ENCODE measurements at places on chromosomes 11 and 22.

DNA sequence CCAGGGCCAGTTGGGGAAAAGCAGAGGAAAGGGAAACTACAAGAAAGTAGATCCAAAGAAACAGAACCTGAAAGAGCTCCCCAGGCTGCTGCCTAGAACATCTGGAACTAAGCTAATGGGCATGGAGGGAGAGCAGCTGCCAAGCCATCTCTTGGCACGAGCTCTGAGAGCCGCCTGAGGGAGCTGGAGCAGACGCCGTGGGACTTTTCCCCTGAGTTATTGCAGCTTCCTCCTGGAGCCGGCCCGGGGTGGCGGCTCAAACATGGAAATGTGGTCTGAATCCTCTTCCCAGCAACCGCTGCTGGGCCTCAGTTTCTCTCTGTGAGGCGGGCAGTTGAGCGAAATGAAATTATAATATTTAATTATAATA is 41.8 kb downstream of the LIF start:
- DNase-seq: no peak

DNA sequence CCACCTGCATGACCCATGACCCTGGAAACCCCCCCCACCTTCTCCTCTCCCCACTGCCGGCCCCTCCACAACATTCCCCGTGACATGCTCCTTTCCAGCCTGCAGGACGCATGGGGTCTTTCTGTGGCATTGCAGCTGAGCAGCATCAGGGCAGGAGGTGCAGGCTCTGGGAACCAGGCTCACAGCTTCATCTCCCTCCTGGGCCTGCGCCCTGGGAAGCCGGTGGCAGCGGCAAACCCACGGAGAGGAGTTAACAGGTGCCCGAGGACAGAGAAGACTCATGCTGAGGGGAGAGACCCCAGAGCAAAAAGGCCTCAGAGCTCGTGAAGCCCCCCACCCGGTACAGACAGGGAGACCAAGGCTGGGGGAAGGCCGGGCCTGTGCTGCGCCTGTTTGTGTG is 32.2 kb downstream of the CDKN1C start:
- no peak for DNase-seq

GRCh38 chr11:125517116-125517770 is 21.2 kb upstream of the FEZ1 start:
- DNase-seq: peak; percentile 18

- peak; percentile 68 for DNase-seq
Measured at GRCh38 chr11:77140231-77140851, 12.3 kb downstream of the MYO7A start.

DNA sequence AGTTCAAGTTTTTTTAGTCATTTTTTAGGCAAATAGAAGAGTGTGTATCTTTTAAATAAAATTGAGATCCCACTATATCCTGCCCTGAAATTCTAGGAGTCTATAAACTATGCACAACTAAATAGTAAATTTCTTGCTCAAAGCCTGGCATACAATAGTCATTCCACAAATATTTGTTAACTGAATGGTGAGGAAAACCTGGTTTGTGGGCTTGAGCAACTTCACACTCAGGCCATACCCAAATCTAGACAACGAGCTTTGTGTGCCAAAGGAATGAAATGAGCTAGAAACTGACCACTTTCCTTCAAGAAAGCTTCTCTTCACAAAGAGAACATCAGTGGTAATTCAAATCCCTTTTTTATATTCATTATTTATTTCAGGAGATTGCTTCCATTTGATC is 39.6 kb upstream of the AMOTL1 start:
- DNase-seq: no peak

- no peak for DNase-seq
Measured at GRCh38 chr22:46823654-46824053, 61.2 kb downstream of the TBC1D22A start.

- DNase-seq: peak; percentile 62
Measured at GRCh38 chr11:45590743-45591142, 74.7 kb downstream of the CHST1 start.

GRCh38 chr11:108224911-108225786 is 2.3 kb downstream of the ATM start:
- no peak for DNase-seq

GRCh38 chr11:80948781-80949180 is 1508.0 kb upstream of the TENM4 start:
- no peak for DNase-seq

DNA sequence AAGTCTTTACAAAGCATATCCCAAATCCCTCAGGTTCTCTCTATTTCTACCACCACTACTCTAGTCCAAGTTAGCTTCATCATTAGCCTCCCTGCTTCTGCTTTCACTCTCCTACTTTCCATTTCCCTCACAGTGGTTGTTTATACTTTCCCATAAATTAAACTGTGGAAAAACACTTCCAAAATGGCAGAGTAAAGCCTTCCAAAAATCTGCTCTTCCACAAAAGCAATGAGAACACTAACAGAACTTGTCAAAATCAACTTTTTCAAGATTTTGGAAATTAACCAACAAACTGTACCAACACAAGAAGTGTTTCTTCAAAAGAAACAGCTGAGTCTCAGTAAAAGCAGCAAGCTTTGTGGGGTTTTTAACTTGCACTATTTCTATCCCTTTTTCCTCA is 71.8 kb downstream of the TTC28 start:
- no peak for DNase-seq

- no peak for DNase-seq
Measured at GRCh38 chr11:78768971-78769370, 194.3 kb upstream of the NARS2 start.

GRCh38 chr11:100730266-100730665 is 43.2 kb downstream of the ARHGAP42 start:
- no peak for DNase-seq

GRCh38 chr11:65569164-65569972 is 909 bp upstream of the ZNRD2 start:
- no peak for DNase-seq

- no peak for DNase-seq
Measured at GRCh38 chr11:23875176-23875850, 621.5 kb upstream of the LUZP2 start.

- peak; percentile 70 for DNase-seq
Measured at GRCh38 chr11:125263268-125263790, 98.8 kb downstream of the PKNOX2 start.

DNA sequence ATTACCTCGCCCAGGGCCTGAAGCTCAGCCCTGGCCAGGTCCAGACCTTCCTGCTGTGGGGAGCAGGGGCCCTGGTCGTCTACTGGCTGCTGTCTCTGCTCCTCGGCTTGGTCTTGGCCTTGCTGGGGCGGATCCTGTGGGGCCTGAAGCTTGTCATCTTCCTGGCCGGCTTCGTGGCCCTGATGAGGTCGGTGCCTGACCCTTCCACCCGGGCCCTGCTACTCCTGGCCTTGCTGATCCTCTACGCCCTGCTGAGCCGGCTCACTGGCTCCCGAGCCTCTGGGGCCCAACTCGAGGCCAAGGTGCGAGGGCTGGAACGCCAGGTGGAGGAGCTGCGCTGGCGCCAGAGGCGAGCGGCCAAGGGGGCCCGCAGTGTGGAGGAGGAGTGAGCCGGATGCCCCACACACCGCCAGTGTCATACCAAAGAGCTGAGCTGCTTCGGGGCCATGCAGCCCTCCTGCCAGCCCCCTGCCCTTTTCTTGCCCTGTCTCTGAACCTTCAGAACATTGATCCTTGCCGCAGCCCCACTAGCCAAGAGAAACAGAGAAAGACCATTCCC is 2.4 kb upstream of the TMEM132A start:
- no peak for DNase-seq

- DNase-seq: no peak
Measured at GRCh38 chr22:21592422-21592821, 24.9 kb downstream of the UBE2L3 start.

DNA sequence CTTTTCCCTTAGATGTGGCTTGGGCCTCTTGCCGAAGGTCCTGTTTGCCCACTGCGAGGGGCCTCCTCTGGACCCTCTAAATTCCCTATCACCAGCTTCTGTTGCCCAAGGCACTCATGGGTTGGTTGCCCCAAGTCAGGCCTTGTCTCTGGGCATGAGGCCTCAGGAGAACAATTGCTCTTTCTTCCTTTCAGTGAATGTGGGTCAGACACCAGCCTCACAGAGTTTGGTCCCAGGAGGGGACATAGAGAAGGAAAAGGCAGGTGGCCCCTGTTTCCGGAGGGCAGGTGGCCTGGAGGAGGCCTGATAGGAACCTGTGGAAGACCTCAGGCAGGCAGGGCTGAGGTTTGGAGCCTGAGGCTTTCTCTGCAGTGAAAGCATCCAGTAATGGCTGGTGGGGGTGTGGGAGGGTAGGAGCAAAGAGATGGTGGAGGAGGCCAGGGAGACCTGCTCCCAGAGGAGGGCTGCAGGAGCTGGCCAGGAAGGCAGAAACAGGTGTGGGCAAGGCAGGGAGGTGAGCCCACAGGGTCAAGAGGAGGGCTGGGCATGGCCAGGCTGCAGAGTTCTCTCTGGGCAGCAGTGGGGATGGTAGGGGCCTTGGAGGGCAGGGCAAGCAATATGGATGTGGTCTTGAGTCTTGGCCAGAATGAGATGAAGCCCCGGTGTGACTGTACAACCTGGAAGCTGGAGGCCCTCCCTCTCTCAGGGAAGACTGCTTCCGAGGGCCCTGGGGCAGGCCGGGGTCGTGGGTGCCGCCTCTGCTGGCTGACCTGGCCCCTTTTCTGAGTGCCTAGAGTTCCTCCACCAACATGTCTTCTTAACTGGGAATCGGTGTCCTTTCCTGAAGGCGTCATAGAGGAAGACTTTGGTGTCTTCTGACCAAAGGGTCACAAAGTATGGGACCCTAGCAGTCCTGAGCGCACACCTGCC is 28.0 kb upstream of the LMO1 start:
- DNase-seq: no peak

GRCh38 chr22:31082606-31083376 is 1.7 kb downstream of the SMTN start:
- DNase-seq: peak; percentile 77

DNA sequence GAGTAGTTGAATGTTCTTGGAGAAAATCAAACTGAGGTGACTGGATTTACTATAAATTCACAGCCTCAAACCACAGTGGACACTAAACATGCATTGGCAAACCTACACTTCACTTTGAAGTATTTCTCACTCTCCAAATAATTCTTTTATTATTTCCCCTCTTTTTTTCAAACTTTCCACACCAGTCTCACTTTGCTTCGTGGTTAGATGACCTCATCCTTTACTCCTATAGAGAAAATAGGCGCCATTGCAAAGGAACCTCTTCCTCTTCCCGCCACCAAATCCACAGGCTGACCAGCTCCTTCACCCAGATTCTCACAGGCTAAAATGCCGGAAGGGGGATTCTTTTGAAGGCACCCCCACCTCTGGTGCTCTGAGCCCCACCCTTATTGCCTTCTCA is 33.4 kb downstream of the HTR3A start:
- no peak for DNase-seq

GRCh38 chr11:19117760-19118097 is 761 bp downstream of the ZDHHC13 start:
- DNase-seq: no peak

GRCh38 chr11:117395476-117395875 is 67.8 kb downstream of the CEP164 start:
- no peak for DNase-seq

Data from NCI-H82 (cell line).